ENCODE measurements at places on chromosomes 5 and 9.

GRCh38 chr5:116395631-116396203, 178.9 kb downstream of the SEMA6A start:
- no peak for DNase-seq

DNA sequence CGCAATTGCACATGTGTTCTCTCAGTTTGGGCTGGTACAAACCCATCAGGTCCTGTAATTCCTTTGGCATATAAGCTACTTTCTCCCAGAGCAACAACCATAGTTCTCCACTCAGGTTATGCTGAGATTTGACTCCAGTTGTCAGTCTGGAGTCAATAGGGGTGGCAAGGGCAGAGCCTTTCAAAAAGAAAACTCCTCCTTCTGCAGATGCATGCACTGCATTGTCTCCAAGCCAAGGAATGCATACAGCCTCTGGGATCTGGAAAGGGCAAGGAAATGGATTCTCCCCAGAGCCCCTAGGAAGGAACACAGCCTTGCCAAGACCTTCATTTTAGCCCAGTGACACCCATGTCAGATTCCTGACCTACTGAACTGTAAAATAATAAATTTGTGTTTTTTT, 31.0 kb upstream of the GZMA start:
- DNase-seq: no peak

DNA sequence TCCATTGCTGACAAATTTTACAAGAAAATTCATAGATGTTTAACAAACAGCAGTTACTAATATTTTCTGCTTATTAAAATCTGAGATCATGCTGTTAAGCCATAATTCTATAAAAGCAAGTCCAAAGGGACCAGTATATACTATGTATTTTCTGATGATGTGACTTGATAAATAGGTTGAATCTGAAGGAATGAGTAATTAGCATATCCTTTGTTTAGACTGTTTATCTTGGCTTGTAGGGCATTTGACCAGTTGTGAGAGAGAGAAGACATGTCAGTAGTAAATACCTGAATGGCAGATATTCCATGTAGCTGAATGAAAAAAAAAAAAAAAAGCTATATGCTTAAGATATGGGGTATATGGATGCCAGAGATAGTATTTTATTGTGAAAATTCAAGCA, 14.6 kb downstream of the CPEB4 start:
- no peak for DNase-seq

DNA sequence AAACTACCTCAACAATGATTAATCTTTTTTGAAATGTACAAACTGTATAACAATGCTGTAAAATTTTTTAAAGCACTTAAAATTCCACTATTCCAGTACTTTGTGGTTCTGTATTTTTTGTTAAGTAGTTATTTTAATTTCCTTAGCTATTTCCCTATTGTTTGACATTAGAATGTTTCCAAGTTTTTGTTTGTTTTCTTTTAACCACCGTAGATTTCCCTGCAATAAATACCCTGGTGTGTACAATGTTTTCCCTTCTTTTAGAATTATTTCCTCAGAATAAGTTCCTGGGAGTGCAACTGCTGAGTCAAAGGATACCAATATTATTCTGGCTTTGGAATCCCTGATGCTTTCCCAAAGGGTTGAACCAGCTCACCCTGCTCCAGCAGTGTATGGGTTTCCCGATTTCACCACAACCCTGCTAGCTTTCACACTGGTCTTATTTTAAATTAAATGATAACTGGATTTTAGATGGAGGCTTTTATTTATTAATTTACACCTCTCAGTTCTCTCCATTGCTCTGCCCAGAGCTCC, 20.6 kb upstream of the ANGPTL2 start:
- no peak for DNase-seq

GRCh38 chr5:167678481-167678880, 613.0 kb upstream of the WWC1 start:
- DNase-seq: no peak

- DNase-seq: no peak
Observed at GRCh38 chr9:115118879-115119218, 892 bp upstream of the TNC start.

GRCh38 chr9:106420511-106420944, 442.4 kb upstream of the ZNF462 start:
- DNase-seq: no peak

GRCh38 chr9:80049096-80049782, 477.5 kb downstream of the TLE4 start:
- no peak for DNase-seq

- no peak for DNase-seq
Observed at GRCh38 chr5:102532123-102532522, 33.3 kb upstream of the SLCO6A1 start.

DNA sequence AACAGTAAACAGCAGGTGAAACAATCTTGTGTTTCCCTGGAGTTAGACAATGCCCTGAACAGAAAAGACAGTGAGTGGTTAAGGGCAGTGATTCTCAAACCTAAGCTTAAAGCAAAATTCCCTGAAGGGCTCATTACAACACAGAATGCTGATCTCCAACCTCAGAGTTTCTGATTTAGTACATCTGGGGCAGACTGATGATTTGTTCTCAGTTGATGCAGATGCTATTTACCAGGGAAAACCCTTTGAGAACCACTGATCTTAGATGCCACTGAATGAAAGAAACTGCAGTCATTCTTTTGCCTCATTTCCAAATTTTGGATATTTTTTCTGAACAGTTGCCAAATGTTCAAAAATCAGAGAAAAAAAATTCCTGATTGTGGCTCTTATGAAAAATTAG, 18.7 kb upstream of the ADAM19 start:
- DNase-seq: no peak

DNA sequence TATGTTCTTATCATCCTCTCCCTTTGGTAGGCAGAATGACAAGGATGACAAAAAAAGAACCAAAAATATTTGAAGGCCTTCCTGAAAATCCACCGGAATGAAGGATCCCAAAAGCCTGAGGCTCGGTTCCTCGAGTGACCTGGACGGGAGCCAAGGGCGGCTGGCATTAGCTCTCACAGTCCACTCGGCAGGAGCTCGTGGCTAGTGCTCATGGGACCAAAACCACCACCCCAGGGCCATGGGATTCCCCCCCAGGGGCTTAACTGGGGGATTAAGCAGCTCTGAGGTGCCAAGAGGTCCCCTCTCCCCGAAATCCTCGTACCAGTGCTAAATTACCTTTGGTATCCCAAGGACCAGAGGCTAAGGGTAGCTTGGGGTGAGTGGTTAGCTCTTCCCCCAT, 586 bp upstream of the PDZD2 start:
- no peak for DNase-seq

DNA sequence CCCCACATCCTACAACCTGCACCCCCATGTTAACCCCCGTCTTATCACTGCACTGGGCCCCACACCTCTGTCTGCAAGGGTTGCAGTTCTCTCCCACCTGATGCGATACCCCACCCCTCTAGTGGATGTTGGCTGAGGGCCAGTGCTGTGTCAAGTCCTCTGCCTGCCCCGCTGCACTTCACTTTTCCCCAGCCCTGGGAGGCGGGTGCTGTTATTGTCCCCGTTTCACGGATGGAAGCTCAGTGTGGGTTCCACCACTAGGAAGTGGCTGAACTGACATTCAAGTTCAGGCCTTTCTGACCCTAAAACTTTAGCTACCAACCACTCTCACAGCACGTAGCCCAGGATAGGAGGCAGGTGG, 3.5 kb downstream of the SNCB start:
- no peak for DNase-seq

- DNase-seq: no peak
Observed at GRCh38 chr5:132763181-132764036, 13.6 kb downstream of the SEPTIN8 start.

DNA sequence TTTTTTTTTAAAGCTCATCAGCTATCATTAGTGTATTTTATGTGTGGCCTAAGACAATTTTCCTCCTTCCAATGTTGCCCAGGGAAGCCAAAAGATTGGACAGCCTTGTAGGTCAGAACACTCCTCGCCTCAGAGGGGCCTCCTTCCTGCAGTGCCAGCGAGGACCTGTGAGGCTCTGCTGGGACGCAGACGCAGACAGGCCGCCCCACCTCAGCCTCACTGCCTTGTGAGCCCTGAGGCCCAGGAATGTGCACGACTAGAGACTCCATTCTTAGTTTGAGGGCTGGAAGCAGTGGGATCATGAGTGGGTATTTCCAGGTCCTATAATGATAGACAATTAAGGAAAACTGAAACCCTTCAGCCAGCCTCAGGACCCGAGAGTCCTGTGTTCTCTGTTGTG, 85.4 kb downstream of the PJA2 start:
- DNase-seq: no peak

DNA sequence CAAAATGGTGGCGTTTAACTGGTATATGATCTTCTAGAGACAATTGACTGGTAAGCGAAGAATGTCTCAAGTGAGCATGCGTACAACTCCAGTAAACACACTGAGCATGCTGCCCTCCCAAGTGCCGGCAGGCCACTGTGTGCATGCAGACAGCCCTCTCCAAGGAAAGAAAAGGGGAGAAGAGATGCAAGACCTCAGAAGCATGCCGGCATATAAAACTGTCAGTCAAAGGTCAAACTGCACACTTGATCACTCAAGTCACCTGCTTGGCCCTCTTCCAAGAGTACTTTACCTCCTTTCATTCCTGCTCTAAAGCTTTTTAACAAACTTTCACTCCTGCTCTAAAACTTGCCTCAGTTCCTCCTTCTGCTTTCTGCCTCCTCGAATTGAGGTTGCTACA, 910.2 kb downstream of the TAF11L14 start:
- DNase-seq: no peak

GRCh38 chr5:143801252-143801939, 10.6 kb upstream of the HMHB1 start:
- DNase-seq: no peak

- DNase-seq: no peak
Observed at GRCh38 chr5:169777159-169777558, 140.1 kb downstream of the DOCK2 start.

DNA sequence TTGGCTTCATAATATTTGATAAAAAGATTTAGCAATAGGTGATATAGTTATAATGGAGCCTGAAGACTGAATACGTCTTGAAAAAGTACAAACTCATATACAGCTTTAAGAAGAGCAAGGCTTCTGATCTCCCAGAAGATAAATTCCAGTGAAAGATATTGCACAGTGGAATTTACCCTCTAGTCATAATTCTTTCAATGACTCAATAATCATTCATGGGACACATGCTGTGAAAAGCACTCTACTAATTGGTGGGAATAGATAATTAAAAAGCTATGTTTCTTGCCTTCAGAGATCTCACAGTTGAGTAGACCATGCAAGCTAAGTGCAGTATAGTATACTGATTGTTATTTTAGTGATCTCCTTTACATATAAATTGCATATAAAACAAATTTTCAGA, 538.6 kb upstream of the CYLC2 start:
- no peak for DNase-seq

GRCh38 chr9:90090997-90091396, 486.2 kb downstream of the GADD45G start:
- no peak for DNase-seq

DNA sequence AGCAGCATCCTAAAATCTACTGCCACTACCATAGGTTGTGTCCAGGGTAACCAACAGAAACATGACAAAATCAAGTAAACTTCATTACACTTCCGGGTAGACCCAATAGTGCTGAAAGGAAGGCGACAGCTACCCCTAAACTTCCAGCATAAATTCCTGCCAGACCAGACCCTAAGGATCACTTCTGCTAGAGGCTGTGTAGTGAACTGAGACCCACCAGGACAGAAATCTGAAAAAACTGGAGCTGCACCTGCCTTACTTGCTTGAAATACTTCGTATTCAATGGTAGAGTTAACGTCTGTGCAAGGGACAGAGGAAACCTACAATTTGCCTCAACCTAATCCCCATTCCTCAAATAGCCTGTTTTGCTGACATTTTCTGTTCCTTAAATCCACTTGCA, 1.0 kb upstream of the SECISBP2 start:
- DNase-seq: no peak

GRCh38 chr5:151153300-151153699, 4.3 kb downstream of the ANXA6 start:
- DNase-seq: no peak

DNA sequence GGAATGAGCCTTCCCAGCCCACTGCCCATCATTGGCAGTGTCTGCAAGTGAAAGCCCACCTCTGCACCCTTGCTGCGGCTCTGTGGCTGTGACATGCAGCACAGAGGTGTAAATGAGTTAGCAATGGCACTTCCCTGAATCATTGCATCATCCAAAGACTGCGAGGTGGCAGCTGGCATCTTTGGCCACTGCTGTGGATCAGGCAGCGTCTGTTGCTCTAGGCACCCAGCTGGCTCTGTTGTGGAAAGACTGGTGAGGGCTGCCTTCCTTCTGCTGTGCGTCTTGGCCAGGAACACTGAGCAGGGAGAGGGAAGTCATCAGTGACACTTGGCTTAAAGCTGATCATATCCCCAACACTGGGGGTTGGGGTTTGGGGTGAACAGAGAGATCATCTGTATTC, 64.5 kb downstream of the MFAP3 start:
- no peak for DNase-seq

GRCh38 chr5:76861612-76862011, 11.8 kb downstream of the S100Z start:
- DNase-seq: no peak

DNA sequence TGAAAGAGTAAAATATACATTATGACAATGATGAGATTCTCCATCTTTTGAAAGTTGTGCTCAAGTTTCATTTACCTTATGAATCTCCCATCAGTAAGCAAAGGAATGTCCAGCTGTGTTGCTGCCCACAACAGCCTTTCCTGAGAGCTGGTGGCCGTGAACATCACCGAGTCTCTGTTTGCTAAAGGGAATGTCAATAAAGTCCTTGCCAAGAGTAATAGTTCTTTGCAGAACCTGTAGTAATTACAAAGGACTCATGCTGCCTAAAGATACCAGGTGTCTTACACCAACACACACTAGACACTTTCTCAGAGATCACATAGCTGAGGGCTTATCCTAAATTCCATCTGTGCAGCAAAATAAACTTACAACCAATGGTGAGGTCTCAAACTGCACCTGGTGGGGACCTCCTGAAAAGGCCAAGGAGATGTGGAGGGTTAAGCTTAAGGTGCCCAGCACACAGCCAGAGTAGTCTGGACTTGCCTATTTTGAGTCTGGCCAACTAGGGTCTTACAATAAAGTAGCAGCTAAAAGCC, 111.1 kb upstream of the DAPK1 start:
- DNase-seq: no peak

DNA sequence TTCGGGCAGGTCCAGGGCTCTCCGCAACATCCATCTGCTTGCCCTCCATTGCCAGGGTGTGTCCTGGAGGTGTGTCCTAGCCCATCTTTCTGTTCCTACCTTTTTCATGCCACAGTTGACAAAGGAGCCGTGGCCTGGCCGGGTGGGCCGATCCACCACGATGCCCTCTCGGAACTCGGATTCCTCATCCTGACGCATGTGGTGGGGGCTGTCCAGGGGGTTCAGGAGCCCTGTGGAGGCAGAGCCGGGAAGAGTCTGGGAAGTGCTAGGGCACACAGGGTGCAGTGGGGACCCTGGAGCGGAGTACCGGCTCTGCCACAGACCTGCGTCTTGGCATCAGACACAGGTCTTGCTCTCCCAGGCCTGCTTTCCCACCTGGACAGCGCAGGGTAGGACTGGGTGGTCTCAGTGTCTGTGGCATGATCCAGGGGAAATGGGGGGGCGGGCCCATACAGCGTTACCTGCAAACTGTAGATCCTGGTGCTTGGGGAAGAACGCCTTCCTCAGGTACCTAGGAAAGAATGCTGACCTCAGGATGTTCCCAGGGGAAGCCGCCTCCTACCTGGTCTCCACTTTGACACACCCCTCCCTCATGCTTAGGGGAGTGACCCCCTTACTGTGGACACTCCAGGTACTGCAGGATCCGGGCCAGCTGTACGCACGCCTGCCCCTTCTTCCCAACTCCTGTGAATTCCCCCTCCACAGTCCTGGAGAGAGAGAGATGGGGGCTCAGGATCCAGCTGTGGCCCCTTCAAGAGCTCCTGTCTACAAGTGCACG, 3.5 kb downstream of the SPOUT1 start:
- no peak for DNase-seq

GRCh38 chr5:50889790-50890189, 223.4 kb downstream of the PARP8 start:
- DNase-seq: no peak
